ENCODE measurements at places on chromosomes 2 and 18.

- no peak for DNase-seq
Observed at GRCh38 chr2:38740851-38741731, 10.1 kb downstream of the SRSF7 start.

DNA sequence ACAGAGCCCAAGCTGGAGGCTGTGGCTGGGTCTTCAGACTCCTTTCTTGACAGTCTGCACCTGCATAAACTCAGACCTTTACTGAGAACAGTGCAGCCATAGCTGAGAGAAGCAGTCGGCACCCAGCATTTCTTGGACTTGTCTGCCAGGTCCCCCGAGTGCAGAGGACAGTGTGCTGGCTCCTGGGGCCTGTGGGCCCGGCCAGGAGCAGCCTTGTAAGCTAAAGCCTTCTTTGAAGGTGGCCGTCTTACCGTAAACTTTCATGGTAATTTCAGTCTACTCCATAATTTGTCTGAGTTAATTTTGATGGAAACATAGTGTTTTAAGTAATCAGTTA, 70.9 kb downstream of the LRRFIP1 start:
- no peak for DNase-seq

DNA sequence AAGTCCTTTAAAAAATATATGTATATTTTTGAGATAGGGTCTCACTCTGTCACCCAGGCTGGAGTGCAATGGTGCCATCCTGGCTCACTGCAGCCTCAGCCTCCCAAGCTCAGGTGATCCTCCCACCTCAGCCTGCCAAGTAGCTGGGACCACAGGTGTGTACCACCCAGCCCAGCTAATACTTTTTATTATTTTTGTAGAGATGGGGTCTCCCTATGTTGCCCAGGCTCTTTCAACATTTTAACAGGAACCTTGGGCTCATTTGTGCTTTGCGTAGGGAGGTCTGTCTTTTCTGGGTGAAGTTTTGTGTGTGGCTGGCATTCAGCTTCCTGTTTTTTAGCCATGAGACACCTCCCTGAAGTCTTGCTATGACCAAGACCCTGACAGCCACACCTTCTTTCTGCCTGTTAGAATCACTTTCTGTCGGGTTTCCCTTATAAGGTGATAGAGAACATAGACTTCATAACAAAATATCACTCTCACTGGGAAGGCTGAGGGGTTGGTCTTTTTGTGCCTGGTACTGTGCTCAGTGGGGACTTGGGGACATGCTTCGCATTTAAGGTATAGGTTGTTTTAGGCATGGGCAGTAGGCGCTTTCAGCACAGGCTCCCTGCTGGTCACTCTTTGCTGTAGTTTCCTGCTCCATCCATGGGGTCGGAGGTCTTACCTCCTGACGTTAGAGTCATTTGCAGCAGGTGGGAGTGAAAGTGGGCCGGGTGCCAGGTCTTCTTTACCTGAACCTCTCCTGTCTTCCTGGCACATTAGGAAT, 3.4 kb downstream of the RAB31 start:
- DNase-seq: no peak

GRCh38 chr2:75292826-75293225, 93.5 kb upstream of the TACR1 start:
- no peak for DNase-seq

DNA sequence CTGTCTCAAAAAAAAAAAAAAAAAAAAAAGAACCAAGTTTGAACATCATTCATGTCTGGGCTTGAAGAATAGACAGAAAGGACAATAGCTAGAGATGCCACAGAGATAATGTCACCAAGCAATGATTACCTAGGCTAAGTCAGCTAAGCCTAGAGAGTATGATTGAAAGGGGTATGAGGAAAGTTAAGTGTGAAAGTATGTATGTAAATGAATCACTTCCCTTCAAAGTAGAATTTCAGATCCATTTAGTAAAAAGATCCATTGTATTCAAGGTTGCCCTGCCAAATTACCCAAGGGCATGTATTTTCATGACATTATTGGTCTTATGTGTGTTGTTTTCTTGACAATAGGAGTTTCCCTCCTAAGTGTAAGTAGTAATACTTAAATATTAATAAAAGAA, 34.1 kb upstream of the SLC39A10 start:
- DNase-seq: no peak
